ENCODE measurements at places on chromosomes 4 and X. TPM values are rescaled to one million over a fixed set of nuclear protein-coding genes. Genes with fewer than 3 reads are reported as not detected.
A peak's percentile ranks its signal among the peaks of the same experiment; 100 is the strongest.

DNA sequence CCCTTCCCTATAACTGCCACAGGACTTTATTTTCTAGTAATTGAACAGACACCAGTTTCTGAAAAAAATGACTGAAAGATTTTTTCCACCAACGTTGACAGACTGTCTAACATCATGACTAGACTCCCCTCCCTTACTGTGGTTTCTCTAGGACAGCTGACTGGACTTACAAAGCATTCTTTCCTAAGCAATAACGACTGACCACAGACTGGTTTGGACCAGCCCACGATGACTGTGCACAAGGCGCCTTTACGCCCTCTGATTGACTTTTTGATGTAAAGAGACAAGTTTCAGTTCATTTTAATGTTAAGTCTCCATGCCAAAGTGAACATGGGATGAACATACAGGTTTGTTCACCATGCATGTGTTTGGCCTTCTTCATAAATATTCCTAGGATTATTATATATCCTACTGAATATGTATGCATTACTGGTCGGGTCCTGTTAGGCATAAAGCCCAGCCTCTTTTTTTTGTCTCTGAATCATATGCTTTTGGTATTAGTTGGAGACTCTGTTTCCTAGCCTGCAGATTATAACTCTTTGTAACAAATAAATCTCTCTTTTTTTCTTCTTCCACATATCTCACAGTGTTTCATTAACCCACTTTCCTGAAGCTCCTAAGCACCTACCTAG, 50.5 kb upstream of the UGT2B4 start:
- H3K4me1 ChIP-seq: no peaks in the 10 kb centered on the region
- no peaks in the 10 kb centered on the region for H3K27me3 ChIP-seq
- no peak for DNase-seq
- no peak overlapping the region for H3K27ac ChIP-seq
- H3K36me3 ChIP-seq: no peaks in the 10 kb centered on the region

- H3K4me3 ChIP-seq: no peak overlapping the region
- H3K4me1 ChIP-seq: peaks cover 58% of the 10 kb centered on the region
- no peaks in the 10 kb centered on the region for H3K27me3 ChIP-seq
- H3K27ac ChIP-seq: peak overlapping the region; percentile 93
Measured at GRCh38 chr4:73704314-73705055, 35.9 kb upstream of the CXCL8 start.

Gene MND1
- total RNA-seq: 2.2 TPM

Gene UGT2B11
- total RNA-seq: not detected

DNA sequence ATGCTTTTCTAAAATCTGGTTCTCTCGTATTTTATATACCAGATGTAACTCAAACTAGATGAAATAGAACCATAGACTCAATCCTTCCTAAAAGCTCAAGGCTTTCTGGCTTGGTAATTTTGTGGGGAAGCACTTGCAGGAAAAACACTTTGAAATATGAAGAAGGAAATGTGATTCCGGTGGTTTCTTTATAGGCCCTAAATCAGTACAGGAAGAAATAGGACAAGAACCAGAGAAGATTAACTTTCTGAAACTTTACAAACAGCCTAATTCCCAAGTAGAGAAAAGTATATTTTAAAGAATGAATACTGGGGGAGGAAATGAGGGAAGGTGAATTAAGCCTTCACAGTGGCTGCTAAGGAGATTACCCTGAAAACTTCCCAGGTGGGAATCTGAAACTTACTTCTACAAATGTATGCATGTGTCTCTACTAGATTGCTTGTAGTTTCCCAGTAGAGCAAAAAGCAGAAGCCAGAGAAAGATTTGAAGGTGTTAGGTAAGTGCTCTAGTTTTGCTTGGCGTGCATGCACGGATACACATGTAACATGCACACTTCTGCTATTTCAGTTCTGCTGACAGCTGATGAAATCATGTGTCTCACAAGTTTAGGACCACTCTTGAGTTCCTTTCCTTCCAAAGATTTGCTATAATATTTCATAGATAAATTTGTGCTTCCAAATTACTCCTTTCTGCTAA, 92.1 kb downstream of the AFF1 start:
- no peaks in the 10 kb centered on the region for H3K27me3 ChIP-seq
- DNase-seq: no peak
- no peak overlapping the region for H3K4me3 ChIP-seq

- H3K4me1 ChIP-seq: peaks cover 6% of the 10 kb centered on the region
- H3K4me3 ChIP-seq: no peak overlapping the region
- no peaks in the 10 kb centered on the region for H3K36me3 ChIP-seq
Measured at GRCh38 chr4:151561551-151562256, 152.7 kb downstream of the FHIP1A start.

DNA sequence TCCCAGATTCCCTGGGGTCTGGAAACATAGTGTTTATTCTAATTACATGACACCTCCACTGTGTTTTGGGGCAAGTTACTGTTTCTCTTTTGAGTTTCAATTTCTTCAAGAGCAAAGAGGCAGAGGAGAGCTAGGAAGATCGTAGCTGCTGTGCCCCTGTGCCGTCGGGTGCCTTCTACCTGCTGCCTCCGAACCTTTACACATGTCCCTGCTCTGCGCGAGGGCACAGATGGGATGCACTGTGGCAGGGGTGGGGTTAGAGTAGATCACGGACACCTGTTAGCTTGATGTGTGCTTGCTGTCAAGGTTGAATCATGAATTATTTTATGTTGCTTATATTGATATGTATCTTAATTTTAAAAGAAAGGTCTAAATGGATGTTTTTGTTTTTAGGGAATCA, 71.1 kb upstream of the MSANTD1 start:
- no peak for DNase-seq
- no peak overlapping the region for H3K27ac ChIP-seq
- no peaks in the 10 kb centered on the region for H3K27me3 ChIP-seq
- no peak overlapping the region for H3K4me3 ChIP-seq

DNA sequence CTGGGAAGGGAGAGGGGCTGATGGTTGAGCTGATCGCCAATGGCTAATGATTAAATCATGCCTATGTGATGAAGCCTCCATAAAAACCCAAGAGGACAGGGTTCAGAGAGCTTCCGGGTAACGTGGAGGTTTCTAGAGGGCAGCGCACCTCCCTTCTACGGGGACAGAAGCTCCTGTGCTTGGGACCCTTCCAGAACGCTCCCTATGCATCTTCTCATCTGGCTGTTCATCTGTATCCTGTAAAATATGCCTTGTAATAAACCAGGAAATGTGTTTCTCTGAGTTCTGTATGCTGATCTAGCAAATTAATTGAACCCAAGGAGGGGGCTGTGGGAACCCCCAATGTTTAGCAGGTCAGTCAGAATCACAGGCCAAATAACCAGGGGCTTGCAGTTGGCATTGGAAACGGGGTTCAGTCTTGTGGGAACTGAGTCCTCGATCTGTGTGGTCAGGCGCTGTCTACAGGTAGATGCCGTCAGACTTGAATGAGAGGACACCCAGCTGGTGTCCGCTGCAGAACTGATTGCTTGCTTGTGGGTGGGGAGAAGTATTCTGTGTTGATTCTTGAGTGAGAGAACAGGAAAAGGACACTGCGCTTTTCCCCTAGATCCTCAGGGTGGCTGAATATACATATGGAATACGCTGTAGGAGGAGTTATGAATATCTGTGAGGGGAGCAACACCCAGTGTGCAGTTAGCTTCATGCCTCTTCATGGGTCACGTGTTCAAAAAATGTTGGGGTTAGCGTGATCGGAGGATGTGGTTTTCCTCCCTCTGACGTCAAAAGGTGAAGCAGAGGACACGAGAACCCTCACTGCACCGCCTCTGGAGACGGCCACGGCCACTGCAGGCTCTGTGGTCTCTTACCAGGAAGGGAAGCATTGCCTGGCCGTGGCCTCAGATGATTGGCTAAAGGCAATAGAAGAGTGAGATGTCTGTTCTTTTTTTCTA, 29.2 kb downstream of the HTT-AS start:
- H3K27ac ChIP-seq: no peak overlapping the region
- no peaks in the 10 kb centered on the region for H3K36me3 ChIP-seq
- peaks cover 5% of the 10 kb centered on the region for H3K4me1 ChIP-seq
